ENCODE measurements at places on chromosomes 16 and 17.

DNA sequence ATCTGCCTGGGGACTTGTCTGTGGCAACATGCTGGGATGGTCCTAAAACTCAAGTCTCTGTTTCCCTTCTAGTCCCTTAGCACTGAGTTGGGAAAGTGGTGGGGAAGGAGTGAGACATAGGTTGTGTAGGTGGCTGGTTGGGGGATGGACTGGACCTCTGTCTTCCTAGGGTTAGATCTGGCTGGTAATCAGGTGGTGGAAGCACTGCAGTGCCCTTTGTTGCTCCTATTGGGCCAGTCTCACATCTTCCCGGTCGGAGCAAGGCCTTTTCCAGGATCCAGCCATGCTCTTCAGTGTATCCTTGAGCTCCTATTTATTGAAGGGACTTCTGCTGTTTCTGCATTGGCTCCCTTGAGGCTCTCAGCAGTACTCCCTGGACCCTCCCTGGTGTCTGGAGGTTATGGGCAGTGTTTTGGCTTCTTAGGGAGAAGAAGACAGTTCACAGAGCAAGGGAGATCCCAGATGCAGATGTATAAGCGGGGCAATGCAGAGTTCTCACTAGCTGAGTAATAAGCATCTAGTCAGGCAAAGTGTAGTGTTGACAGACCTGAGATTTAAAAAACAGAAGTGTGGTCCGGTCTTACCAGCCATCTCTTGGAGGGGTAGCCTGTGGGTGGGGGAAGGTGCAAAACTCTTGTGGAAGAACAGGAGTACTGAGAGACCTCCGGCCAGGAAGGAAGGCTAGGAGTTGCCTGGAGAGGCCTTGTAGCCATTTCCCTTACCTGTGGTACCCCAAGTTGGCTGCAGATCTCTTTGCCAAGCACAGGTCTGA lies 1.3 kb upstream of the NUTF2 start:
- DNase-seq: no peak

DNA sequence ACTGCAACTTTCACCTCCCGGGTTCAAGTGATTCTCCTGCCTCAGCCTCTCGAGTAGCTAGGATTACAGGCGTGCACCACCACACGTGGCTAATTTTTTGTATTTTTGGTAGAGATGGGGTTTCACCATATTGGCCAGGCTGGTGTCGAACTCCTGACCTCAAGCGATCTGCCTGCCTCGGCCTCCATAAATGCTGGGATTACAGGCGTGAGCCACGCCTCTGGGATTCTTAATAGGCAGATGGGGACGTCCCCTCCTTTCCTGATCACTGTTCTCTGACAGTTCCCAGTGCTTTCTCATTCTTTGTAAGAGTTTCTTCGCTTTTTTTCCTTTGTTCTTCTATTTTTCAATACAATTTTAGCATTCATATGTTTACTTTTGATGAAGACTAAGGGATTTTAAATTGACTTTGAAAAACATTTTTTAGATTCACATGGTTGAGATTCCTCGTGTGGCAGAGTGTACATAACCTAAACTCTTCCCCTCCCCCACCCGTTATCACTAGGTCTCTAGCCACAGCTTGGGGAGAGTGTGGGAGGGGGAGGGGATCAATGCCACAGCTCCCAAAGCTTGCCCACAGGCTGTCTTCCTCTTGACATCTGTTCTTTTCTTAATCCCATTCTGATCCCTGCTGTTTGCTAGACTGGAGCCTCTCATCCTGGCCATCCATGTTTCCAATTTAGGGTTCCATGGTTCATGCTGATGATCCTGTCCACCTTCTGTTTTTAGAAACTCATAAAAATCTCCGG lies 11.0 kb downstream of the ADORA2B start:
- DNase-seq: no peak

- DNase-seq: no peak
Measured at GRCh38 chr16:23690771-23691482, 12.2 kb downstream of the PLK1 start.

GRCh38 chr17:36722121-36722902 lies 120.9 kb downstream of the MRM1 start:
- DNase-seq: peak; percentile 33

- no peak for DNase-seq
Measured at GRCh38 chr17:80870401-80870800, 121.2 kb upstream of the CHMP6 start.

- DNase-seq: no peak
Measured at GRCh38 chr16:22633799-22634198, 123.1 kb downstream of the NPIPB5 start.

DNA sequence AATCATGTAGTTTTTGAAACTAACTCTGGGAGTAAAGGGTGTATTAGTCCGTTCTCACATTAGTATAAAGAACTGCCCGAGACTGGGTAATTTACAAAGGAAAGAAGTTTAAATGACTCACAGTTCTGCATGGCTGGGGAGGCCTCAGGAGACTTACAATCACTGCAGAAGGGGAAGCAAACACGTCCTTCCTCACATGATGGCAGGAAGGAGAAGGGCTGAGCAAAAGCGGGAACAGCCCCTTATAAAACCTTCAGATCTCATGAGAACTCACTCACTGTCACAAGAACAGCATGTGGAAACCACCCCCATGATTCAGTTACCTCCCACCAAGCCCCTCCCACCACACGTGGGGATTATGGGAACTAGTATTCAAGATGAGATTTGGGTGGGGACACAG lies 256.5 kb upstream of the TNRC6C start:
- no peak for DNase-seq

- DNase-seq: no peak
Measured at GRCh38 chr17:9760266-9760665, 31.1 kb downstream of the DHRS7C start.

- DNase-seq: no peak
Measured at GRCh38 chr16:30844346-30844670, 49.6 kb downstream of the BCL7C start.

DNA sequence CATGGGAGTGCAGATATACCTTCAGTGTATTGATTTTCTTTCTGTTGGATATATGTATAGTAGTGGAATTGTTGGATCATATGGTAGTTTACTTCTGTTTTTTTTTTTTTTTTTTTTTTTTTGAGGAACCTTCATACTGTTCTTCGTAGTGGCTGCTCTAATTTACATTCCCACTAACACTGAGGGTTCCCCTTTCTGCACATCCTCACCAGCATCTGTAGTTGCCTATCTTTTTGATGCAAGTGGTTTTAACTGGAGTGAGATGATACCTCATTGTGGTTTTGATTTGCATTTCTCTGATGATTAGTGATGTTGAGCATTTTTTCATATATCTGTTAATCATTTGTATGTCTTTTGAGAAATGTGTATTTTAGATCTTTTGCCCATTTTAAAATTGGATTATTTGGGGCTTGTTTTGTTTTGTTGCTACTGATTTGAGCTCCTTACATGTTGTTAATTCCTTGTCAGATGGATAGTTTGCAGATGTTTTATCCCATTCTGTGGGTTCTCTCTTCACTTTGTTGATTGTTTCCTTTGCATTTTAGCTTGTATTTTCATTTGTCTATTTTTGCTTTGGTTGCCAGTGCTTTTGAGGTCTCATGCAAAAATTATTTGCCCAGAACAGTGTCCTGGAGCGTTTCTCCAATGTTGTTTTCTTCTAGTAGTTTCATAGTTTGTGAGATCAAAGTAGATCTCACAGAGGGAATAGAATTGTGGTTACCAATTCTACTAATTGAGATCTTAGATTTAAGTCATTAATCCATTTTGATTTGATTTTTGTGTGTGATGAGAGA lies 25.0 kb upstream of the BCAS3 start:
- no peak for DNase-seq

GRCh38 chr17:10316801-10317542 lies 55.8 kb downstream of the MYH13 start:
- no peak for DNase-seq

GRCh38 chr16:81703177-81704155 lies 75.6 kb upstream of the PLCG2 start:
- DNase-seq: no peak

DNA sequence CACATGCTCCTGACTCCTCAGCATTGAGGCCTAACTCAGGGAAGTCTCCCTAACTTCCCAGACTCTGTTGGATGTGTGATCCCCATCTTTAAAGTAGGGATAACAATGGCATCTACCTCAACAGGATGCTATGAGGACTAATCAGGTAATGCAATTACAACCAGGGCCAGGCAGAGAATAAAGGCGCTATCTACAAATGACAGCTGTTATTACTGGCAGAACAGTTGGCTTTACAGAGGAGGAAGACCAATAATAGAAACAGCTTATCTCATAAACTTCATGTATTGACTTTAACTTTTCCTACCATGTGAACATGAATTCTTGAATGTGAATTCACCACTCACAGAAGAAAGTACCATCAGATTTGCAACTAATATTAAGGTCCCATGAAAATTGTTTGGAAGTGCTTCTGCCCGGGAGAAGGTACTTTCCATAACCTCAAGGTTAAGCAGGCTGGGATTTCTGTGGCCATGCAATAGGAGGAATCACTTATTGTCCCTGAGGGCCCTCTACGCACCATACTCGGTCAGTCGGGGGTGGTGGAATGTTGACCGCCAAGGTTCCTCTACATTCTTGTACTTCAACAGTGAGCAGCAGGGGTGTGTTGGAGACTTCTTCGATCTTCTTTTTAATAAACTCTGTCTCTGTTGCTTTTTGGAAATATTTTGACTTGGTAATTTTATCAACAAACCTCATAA lies 22.6 kb upstream of the ERN1 start:
- DNase-seq: no peak

DNA sequence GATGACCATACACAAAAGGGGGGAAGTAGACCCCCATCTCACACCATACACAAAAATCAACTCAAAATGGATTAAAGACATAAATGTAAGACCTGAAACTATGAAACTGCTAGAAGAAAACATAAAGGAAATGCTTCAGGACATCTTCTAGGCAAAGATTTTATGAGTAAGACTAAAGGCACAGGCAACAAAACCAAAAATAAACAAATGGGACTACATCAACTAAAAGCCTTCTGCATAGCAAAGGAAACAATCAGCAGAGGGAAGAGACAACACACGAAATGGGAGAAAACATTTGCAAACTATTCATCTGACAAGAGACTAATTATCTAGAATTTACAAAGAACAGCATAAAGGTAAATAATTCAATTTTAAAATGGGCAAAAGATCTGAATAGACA lies 152.1 kb downstream of the AXIN2 start:
- DNase-seq: no peak

GRCh38 chr16:48811478-48811877 lies 201.5 kb upstream of the N4BP1 start:
- DNase-seq: no peak

DNA sequence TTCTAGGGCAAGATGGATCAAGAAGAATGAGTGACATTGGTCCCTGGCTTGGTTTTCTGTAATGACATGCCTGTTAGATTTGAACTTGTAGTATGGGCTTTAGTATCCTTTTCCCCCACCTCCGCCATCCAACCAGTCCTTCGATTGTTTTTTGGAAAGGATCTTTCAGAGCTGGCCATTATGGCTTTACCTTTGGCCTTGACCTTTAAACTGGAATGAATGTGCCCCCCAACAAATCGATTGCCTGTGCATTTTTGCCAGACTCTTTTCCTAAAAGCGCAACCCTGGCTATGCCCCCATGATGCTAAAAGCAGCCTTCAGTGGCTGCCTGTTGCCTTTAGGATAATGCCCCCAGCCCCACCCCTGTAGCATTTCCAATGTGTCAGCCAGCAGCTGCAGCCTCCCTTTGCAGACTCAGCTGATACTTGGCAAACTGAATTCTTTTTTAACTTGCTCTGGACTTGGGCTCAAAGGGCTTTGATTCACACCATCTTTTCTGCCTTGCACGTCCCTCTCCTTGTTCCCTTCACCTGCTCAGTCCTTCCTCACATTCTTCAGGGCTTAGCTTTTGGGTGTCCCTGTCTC lies 4.0 kb downstream of the GPRC5C start:
- DNase-seq: no peak

DNA sequence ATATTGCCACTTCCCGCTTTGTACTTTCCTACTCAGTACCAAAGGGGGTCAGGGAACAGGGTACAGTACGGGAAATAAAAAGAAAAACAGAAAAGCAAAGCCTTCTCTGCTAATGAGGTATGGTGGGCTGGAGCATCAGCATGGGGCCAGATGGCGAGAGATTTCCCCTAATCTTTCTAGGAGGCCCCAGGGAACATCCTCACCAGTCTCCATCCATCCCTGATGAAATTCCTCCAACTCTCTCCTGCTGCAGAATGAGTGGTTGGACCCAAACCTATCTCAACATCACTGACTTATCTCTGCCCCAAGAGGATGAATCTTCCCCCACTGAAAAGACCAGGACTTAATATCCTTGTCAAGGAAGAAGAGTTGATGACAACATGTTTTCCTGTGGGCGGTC lies 185.6 kb downstream of the C16orf78 start:
- DNase-seq: no peak

DNA sequence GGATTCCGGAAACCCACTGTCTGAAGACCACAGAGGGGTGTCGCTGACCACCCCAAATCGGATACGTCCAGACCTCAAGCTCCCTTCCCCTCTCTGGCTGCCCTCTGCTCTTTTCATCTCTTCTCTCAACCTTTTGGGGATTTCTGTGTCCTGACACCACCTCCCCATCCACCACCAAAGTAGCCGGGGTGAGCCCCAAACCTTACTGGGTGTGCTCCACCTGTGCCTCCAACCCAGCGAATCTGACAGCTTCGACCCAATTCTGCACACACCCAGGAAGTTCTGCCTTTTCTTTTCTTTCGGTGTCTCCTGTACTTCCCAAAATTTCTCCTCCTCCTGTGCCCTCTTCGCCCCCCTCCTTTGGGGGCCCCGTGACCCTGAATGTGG lies 534 bp downstream of the KCTD11 start:
- DNase-seq: no peak

Data from anterior cingulate cortex (tissue), 58 donors.